ENCODE measurements at places on chromosomes 5 and 9.
A peak's percentile ranks its signal among the peaks of the same experiment; 100 is the strongest.

DNA sequence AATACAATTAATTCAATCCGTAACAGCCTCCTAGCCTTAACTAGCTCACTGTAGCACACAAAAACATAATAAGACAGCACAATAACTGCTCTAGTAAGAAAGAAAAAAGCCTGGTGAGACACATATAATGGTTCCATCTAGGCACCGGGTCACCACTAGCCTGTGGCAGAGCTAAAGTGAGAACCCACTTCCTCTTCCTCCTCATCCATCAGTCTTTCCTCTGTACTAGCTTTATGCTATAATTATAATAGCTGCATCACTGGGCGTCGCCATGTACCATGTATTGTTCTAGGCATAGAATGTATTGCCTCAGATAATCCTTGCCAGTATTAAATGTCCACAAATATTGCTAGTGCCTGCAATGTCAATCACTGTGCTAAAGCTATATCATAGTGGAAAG, 23.1 kb downstream of the ADRB2 start:
- no peak for DNase-seq
- no peak overlapping the region for H3K27ac ChIP-seq
- H3K4me1 ChIP-seq: no peaks in the 10 kb centered on the region

DNA sequence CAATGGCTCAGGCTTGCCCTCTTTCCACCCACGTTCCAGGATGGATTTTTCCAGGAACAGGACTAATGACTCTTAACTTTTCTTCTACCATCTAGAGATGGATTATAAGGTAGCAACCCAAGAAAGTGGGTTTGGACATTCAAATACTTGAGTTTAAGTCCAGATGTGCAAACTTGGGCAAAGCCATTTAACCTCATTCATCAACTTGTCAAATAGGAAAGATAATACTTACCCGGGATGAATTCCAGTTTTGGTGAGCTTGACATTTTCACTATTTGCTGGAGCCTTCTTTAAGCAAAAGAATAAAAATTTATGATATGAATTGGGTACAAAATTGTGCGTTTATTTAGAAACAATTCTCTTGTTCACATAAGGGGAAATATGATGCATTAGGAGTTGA, 44.3 kb upstream of the ZBED3 start:
- no peaks in the 10 kb centered on the region for H3K36me3 ChIP-seq
- no peak for DNase-seq
- H3K4me3 ChIP-seq: no peak overlapping the region

DNA sequence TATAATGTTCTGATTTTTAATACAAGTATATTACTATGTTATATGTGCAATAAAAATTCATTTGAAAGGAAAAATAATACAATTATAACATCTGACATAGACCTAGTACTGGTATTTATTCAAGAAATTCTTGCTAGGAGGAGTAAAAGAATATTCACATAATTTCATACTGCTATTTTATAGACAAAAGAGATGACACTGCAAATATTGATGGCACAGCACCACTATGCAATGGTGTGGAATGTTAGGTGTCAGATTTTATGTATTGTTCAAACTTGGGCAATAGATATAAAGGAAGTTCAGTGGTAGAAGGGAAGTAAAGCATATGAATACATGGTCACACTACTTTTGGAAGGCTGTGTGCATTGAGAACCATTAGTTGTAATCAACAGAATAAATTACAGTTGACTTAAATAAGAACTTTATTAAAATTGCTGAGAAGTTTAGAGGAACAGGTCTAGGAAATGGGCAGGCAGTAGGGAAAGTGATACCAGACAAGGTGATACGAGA, 143.9 kb downstream of the OR2K2 start:
- no peak for DNase-seq
- H3K27ac ChIP-seq: no peak overlapping the region
- H3K4me3 ChIP-seq: no peak overlapping the region
- no peaks in the 10 kb centered on the region for H3K27me3 ChIP-seq
- no peaks in the 10 kb centered on the region for H3K36me3 ChIP-seq

GRCh38 chr9:84975926-84976325, 306.4 kb downstream of the NTRK2 start:
- no peaks in the 10 kb centered on the region for H3K27me3 ChIP-seq
- no peaks in the 10 kb centered on the region for H3K36me3 ChIP-seq
- H3K27ac ChIP-seq: no peak overlapping the region
- no peaks in the 10 kb centered on the region for H3K4me1 ChIP-seq
- H3K4me3 ChIP-seq: no peak overlapping the region

- DNase-seq: no peak
- H3K4me1 ChIP-seq: peaks cover 24% of the 10 kb centered on the region
These were observed 235.5 kb downstream of the RFK start for GRCh38 chr9:76158713-76159112.

GRCh38 chr9:6887051-6887450, 129.3 kb downstream of the KDM4C start:
- H3K36me3 ChIP-seq: no peaks in the 10 kb centered on the region
- no peaks in the 10 kb centered on the region for H3K27me3 ChIP-seq
- H3K27ac ChIP-seq: no peak overlapping the region
- no peak overlapping the region for H3K4me3 ChIP-seq
- no peaks in the 10 kb centered on the region for H3K4me1 ChIP-seq

- no peak overlapping the region for H3K4me3 ChIP-seq
- no peak overlapping the region for H3K27ac ChIP-seq
- no peaks in the 10 kb centered on the region for H3K4me1 ChIP-seq
- H3K27me3 ChIP-seq: no peaks in the 10 kb centered on the region
- H3K36me3 ChIP-seq: no peaks in the 10 kb centered on the region
These were observed 22.4 kb downstream of the ELOVL7 start for GRCh38 chr5:60821488-60822284.

GRCh38 chr5:7494481-7495130, 98.7 kb downstream of the ADCY2 start:
- no peak for DNase-seq
- no peak overlapping the region for H3K4me3 ChIP-seq
- no peaks in the 10 kb centered on the region for H3K4me1 ChIP-seq
- no peaks in the 10 kb centered on the region for H3K27me3 ChIP-seq

DNA sequence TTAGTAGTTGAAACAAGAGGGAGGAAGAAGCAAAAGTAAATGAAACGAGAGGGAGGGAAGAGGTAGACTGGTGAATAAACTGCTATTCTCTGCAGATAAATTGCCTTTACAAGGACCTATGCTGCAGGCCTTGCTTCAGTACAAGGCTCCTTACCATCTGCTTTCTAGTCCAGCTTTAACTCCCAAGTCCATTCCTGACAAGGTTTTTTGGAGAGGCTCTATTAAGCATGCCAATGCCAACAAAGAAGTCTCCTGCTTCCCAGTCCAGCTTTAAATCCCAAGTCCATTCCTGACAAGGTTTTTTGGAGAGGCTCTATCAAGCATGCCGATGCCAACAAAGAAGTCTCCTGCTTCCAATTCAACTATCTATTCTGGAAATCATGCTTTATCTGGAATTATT, 244.9 kb downstream of the GABRB2 start:
- H3K4me1 ChIP-seq: no peaks in the 10 kb centered on the region
- no peak overlapping the region for H3K4me3 ChIP-seq
- no peak for DNase-seq
- no peaks in the 10 kb centered on the region for H3K27me3 ChIP-seq
- no peak overlapping the region for H3K27ac ChIP-seq

DNA sequence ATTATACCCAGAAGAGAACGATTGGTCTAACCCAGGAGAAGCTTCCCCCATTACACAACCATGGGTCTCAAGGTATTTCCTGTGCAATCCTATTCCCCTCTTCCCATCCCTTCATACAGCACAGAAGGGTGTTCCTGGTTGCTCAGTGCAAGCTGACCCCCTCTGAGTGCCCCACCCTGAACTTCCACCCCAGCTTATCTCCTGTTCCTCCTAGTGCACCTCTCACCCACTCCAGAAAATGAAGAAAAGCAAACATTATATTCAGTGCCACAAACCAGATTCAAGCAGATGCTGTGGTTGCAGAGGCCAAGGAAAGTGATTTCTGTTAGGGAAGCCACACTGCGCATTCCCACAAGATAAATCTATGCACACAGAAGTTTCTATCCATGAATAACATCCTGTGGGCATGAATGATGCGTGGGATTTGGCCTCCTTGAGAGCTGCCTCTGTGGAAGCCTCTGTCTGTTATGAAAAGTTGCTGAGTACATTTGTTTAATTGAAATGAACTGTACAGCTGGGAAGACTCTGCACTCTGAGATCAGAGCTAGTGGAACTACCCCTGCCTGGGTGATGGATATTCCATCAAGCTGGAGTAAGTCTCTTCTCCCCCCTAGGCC, 2.2 kb upstream of the OR2S2 start:
- H3K4me3 ChIP-seq: no peak overlapping the region
- no peaks in the 10 kb centered on the region for H3K27me3 ChIP-seq
- no peak overlapping the region for H3K27ac ChIP-seq
- H3K4me1 ChIP-seq: no peaks in the 10 kb centered on the region
- DNase-seq: no peak

GRCh38 chr5:1526681-1527131, 2.9 kb upstream of the LPCAT1 start:
- H3K4me3 ChIP-seq: no peak overlapping the region
- no peaks in the 10 kb centered on the region for H3K36me3 ChIP-seq
- no peak overlapping the region for H3K27ac ChIP-seq
- peak; percentile 5 for DNase-seq

DNA sequence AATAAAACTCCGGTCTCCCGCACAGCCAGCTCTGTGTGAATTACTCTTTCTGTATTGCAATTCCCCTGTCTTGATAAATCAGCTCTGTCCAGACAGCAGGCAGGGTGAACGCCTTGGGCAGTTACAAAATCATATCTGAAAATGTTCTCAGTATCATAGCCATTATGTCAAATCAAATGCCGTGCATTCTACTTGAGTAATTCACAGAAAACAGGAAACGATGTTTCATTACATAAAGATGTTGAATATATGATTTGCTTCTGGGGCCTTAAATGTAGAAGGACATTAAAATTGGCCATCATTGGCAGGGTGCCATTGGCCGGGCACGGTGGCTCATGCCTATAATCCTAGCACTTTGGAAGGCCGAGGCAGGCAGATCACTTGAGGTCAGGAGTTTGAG, 8.5 kb downstream of the POLR3G start:
- no peaks in the 10 kb centered on the region for H3K27me3 ChIP-seq
- H3K4me1 ChIP-seq: no peaks in the 10 kb centered on the region
- no peak for DNase-seq
- H3K36me3 ChIP-seq: no peaks in the 10 kb centered on the region
- H3K4me3 ChIP-seq: no peak overlapping the region

- no peak overlapping the region for H3K4me3 ChIP-seq
- DNase-seq: no peak
- no peak overlapping the region for H3K27ac ChIP-seq
- H3K27me3 ChIP-seq: no peaks in the 10 kb centered on the region
- no peaks in the 10 kb centered on the region for H3K36me3 ChIP-seq
These were observed 88.4 kb downstream of the PTCD2 start for GRCh38 chr5:72408603-72409002.

DNA sequence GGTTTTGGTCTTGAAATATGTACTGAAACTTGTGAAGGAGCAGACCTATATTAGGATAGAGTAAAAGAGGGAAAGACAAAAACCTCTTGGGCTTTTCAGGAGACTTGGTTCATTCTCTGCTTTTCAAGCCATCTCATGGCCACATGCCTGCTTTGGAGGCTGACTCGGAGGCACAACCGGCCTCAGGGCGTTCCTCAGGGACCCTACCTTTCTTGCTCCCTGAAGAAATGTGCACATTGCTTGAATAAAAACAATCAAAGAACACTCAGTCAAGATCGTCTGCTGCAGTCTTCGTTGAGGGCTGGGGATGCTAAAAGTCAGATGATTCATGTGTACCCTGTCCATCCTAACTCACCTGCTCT, 994 bp downstream of the IRGM start:
- no peaks in the 10 kb centered on the region for H3K27me3 ChIP-seq
- H3K36me3 ChIP-seq: no peaks in the 10 kb centered on the region
- H3K27ac ChIP-seq: no peak overlapping the region
- H3K4me3 ChIP-seq: no peak overlapping the region
- DNase-seq: no peak
- no peaks in the 10 kb centered on the region for H3K4me1 ChIP-seq

DNA sequence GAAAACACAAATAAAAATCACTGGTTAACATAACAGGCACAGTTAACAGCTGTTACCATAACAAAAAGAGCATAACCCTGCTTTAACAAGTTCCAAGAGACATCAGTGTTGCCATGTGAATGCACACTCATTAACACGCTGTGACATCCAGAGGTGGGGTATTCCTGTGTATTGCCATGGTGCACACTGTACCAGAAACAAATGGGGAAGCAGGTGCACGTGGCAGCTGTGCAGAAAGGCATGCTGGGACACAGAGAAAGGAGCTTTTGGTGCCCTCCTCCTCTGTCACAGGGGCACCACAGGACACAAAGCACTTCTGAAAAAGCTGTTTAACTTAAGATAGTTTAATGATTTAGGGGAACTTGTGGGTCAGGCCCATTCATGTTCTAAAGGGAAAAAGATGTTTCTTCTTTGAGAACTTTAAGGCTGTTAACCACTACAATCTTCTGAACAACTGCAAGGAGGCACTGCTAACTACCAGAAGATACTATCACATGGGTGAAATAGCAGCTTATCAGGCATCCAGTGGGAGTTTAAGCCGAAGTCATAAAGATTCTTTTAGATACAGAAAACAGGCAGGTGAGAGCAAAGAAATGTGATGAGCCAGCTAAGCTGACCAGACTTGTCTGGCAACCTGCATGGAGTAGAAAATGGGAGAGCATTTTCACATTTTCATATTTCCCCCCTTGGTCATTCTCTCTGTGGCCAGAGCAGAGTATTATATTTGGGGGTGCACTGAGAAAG, 56.4 kb upstream of the GOLPH3 start:
- H3K36me3 ChIP-seq: peaks cover 4% of the 10 kb centered on the region
- H3K27ac ChIP-seq: no peak overlapping the region
- DNase-seq: no peak
- H3K4me3 ChIP-seq: no peak overlapping the region

- no peak for DNase-seq
- H3K36me3 ChIP-seq: no peaks in the 10 kb centered on the region
- H3K4me1 ChIP-seq: peaks cover 10% of the 10 kb centered on the region
- no peaks in the 10 kb centered on the region for H3K27me3 ChIP-seq
- H3K4me3 ChIP-seq: no peak overlapping the region
These were observed 455.4 kb downstream of the GADD45G start for GRCh38 chr9:90060256-90060655.

DNA sequence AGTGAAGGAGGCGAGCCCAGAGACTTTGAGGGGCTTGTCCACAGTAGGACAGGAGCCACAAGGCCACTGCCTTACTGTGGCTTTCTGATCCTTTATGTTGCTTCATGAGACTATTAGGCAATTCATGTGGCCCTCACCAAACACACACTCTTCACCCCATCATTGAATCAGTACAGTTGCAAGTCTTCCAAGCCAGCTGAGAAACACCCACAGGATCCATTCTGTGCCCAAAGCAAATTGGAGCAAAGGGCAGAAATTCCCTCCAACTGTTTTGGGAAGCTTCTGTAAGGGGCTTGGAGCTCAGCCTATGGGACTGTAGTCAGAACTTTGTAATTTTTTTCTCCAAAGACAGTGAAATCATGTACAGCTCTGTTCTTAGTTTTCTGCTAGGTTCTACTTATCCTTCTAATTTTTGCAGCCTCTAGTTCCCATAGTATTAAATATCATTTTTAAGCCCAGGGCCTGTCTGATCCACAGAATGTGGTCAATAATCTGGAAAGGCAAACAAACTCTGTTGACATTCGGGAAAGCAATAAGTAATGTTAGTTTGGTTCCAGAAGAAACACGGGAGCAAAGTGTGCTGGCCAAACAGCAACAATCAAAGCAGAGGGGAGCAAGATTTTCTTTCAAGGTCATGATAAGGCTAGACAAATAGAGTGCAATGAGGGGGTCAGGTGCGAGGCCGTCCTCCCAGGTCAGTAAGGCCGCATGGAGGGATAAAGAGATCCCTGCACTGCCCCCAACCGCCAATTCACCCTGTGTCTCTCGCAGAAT, 47.0 kb downstream of the UBE2QL1 start:
- H3K4me3 ChIP-seq: no peak overlapping the region
- H3K27ac ChIP-seq: peak overlapping the region; percentile 70
- H3K4me1 ChIP-seq: peaks cover 23% of the 10 kb centered on the region
- no peak for DNase-seq
- H3K27me3 ChIP-seq: no peaks in the 10 kb centered on the region

Data from liver (tissue), 10 donors.